Right cardiac atrium (tissue), 5 donors: ENCODE measurements at places on chromosomes 13 and 19.

DNA sequence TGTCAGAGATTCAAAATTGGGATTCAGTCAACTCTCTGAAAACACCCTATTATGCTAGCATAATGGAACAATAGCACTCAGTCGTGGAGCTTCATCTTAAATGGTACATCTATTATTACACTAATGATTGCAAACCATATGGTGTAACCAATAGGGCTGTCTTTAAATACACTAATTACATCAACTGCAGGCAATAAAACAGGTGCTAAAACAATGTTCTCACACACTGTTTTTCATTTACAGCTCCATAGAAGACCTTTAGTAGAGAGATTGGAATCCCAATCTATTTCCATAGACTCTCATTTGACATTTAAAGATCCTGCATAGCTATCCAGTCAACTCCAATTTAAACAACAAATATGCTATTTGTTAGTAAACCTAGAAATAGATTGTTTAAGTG is 1917.4 kb downstream of the OLFM4 start:
- no peak for DNase-seq

- DNase-seq: peak; percentile 88
Observed at GRCh38 chr13:110546926-110547325, 14.6 kb downstream of the RAB20 start.

DNA sequence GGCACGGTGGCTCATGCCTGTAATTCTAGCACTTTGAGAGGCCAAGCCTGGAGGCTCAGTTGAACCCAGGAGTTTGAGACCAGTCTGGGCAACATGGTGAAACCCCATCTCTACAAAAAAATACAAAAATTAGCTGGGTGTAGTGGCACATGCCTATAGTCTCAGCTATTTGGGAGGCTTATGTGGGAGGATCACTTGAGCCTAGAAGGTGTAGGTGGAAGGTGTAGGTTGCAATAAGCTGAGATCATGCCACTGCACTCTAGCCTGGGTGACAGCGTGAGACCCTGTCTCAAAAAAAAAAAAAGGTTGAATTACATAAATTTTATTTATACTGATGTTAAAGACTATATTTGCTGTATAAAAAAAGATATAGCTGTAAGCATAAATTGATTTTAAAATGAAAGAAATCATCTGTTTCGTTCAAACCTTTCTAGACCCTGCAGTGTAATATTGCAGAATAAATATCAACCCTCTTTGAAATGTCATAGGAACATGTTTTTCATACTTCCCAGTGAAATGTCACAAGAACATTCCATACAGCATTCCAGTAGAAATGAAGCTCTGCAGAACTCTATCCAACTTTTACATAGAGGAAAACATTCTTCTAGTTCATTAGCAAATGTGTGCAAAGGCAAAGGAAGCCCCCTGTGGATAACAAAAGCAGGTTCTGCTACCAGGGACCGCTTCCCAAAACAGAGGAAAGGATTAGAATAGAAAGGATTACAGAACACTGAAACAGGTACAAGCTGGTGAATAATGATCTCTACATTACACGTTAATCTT is 76.0 kb downstream of the CAB39L start:
- DNase-seq: no peak

DNA sequence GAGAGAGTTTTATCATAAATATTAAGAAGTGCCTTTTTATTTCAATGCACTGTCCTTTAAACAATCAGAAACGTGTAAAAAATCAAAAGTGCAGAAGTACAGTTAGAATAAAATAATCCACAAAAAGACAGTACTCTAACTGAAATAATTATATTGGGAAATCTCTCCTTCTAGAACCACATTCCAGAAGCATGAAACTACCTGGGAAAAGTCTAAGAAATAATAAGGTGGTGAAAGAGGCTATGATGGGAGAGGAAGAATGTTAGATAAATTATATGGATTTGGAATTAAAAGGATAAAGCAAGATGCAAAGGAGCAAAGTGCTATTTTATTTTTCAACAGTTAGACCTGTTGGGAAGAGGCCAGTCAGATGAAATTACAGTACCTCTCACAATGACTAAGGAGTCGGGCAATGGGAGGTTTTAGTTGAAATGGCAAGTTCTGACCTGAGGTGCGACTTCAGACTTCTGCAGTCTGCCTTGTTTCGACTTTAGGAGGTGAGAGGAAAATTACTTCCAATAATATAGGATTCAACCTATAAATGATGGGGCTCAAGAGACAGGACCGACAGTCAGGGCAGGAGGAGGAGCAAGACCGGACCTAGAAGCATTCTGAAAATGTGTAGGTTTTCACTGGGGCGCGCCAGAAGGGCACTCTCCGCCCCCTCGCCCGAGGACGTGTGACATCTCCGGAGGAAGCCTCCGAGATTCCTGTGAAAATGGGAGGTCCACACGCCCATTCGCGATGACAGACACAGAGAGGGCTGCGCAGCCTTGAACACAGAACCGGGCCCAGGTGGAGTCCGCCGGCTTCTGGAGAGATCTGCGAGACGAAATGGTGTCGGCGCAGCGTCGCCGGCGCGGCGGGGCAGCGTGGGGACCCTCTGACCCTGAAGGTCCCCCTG is 717 bp downstream of the SPRYD7 start:
- DNase-seq: peak; percentile 55

DNA sequence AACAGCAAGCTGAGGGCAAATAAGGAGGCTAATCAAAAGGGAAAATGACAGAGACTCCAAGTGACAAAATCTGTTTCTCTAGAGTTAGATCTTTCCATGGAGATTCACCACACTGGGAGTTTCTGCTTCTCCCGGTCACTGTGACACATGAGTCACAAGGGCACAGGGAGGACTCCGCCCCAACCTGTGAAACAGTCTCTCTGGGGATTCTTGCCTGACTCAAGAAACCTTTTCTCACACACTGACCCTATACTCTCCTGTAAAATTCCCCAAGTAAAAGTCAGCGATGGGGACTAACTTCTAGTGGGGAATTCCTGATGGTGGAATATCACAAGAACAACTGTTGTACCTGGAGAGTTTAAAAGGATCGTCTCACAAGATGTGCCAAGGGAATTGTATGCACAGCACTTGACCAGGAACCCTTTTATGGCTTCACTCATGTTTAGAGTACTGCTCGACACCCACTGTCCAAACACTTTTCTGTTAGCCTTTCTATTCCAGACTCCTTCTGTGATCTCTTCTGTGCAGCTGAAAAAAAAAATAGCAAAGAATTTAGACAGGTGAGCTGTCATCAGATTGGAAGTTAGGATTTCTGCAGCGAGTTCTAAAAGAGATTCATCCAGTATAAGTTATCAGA is 46.8 kb upstream of the URAD start:
- DNase-seq: no peak

GRCh38 chr19:16888629-16889365 is at the start of gene F2RL3:
TSS of gene F2RL3 (plus strand) at chr19:16888999. CDS start at chr19:16889190, 191 bp downstream.
- peak; percentile 69 for DNase-seq

GRCh38 chr13:35092251-35092650 is 150.2 kb downstream of the NBEA start:
- DNase-seq: no peak

GRCh38 chr13:98416408-98416807 is 160.5 kb downstream of the STK24 start:
- no peak for DNase-seq

DNA sequence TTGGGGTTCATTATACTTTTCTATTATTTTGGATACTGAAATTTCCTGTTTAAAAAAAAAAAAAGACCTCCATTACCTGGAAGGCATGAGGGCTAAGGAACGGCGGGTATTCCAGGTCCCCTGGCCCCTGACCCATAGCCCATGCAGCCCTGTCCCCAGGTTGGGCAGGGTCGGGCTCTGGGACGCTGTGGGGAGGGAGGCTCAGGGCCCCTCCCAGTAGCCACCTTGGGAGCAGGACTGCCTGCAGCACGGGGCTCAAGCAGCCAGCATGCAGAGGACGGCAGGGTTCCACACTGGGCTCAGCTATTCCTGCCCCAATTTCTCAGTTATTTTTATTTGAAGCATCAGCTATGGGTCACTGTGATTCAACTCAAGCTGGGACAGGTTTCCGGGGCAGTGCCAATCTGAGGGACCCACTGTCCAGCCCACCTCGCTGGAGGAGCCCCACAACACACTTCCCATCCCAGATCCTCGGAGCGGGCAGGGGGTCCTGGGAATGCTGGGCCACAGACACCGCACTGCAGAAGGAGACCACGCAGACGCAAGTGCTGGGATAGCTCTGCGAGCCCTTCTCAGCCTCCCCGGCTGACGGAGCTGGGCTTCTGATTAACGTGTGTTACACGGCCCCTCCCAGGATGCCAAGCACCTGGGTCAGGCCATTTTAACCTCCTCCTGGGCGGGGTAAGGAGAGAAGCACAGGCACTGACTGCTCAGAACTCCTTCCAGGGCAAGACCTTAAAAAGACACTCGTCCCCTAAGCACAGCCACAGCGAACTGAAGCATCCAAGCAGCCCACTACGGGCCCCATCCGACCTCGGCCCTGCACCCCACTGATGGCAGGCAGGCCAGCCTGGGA is 60.1 kb downstream of the PEPD start:
- DNase-seq: no peak

GRCh38 chr13:22243469-22244163 is 572.7 kb downstream of the FGF9 start:
- no peak for DNase-seq

DNA sequence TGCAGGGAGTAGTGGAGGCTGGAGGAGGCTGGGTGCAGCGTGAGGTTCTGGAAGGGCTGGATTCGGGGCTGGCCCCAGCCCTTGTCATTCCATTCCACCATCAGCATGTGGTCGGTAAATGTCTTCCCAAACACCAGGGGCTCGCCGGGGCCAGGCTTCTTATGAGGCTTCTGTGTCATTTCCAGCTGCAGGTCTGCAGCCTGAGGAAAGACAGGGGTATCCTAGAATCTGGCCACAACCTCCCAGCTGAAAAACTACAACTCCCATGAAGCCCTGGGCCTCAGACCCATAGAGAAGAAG is 4.4 kb downstream of the BCAT2 start:
- no peak for DNase-seq

DNA sequence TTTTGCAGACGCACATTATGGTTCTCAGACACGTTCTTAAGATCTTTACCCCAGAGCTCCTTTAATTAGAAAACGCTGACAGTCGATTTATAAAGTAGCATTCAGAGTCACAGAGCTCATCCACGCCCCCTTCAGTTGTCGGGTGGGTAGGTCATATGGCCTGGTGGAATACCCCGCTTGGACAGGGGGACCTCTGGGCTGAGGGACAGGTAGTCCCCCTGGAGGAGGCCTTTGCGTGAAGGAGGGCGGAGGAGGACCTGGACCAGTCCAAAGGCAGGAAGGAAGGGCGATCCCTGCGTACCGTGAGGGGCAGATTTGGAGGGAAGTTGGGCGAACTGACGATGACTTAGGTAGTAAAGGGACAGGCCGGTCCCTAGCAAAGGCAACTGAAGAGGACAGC is 20.5 kb downstream of the VASP start:
- DNase-seq: no peak

DNA sequence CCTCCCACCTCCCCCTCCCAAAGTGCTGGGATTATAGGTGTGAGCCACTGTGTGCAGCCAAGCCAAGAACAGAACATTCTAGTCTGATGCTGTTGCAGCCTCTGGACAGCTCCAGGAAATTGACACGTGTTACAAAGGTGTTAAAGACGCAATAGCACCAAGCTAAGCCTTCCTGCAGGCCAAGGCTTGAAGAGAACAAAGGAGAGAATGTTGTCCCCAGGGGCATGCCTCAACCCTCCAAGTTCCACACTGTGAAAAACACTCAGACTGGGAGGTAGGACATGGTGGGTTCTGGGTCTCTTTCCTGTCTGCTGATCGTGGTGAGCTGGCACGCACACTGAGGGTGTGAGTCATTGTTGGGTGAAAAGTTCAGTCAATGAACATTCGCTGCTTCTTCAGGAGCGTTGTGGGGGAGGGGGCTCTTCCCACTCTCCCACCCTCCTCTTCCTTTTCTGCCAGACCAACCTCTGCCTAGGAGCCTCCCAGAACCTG is 5.3 kb upstream of the PTPRS start:
- DNase-seq: no peak

DNA sequence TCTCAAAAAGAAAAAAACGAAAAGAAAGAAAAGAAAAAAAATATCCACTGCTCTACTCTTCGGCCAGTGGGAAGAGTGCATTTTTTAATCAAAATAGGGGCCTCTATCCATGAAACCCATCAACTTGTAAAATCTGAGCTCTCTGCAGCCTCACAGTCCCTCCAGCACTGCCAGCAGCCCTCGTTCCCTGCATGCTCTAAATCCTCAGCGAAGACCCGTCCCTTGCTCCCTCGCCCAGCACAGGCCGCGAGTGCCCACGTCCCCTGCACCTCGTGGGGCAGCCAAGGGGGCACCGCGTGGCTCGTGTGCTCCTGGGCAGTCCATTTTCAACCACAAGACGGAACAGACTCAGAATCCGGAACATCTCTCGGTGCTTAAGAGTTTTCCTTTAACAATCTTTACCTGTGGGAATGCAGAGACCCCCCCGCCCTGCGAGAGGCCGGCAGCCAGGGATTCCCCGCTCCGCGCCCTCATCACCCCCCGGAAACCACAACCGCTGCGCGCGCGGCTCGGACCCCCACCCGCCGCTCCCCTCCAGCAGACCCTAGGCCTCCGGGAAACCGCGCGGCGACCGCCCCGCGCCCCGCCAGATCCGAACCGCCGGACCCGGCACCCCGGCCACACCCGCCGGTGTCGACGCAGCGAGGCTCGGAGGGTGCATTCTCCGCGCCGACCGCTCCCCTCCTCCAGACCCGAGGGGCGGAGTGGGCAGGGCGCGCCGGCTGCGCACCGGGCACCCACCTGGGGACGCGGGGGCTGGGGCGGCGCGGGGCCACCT is 638 bp downstream of the ANKRD27 start:
- peak; percentile 55 for DNase-seq
